ENCODE measurements at places on chromosomes 12 and 14.

DNA sequence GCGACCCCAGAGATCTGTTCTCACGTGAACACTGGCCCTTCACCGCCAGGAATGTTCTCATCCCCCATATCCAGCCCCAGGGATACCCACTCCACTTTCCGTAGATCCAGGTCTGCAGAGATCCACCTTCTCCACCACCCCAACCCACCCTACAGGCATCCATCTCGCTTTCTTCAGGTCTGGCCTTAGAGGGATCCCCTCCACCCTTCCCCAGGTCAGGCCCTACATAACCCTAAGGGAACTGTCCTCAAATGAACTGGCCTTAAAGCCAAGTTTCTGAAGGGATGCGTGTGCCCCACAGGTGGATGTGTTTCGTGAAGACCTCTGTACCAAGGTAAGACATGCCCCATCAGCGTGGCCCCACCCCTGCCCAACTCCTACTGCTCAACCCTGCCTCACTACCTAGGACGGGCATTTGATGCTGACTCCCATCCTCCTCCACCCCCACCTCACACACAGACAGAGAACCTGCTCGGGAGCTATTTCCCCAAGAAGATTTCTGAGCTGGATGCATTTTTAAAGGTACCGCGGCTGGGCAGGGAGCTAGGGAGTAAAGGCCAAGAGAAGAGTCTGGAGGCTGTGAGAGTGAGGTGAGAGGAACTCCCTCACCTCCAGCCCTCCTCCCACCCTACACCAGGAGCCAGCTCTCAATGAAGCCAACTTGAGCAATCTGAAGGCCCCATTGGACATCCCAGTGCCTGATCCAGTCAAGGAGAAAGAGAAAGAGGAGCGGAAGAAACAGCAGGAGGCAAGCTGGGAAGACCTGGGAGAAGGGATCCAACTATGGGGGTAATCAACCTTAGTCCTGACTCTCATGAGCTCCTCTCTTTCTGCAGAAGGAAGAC, 912 bp downstream of the PSME1 start:
- no peak for DNase-seq

- DNase-seq = no peak
Measured at GRCh38 chr12:67813456-67813904, 164.9 kb downstream of the DYRK2 start.

- no peak for DNase-seq
Measured at GRCh38 chr12:14190694-14191093, 174.8 kb upstream of the ATF7IP start.

GRCh38 chr12:106841510-106842302, 67.2 kb downstream of the RIC8B start:
- peak; percentile 28 for DNase-seq

GRCh38 chr12:121255433-121255832, 41.1 kb downstream of the CAMKK2 start:
- DNase-seq = no peak

All from stimulated activated CD4-positive, alpha-beta T cell treated with anti-CD3 and anti-CD28 coated beads, Interleukin-2, amount 100 ng/mL, for 4 hours (primary cell).